ENCODE measurements at places on chromosomes 16 and 17.

- DNase-seq = no peak
These were observed 153.4 kb upstream of the PLCG2 start for GRCh38 chr16:81625544-81626153.

- DNase-seq = no peak
These were observed at the start of gene KIF19 for GRCh38 chr17:74325743-74326379. Gene KIF19, plus strand, starts transcription at chr17:74326226. Its CDS starts 124 bp downstream, at chr17:74326350.

DNA sequence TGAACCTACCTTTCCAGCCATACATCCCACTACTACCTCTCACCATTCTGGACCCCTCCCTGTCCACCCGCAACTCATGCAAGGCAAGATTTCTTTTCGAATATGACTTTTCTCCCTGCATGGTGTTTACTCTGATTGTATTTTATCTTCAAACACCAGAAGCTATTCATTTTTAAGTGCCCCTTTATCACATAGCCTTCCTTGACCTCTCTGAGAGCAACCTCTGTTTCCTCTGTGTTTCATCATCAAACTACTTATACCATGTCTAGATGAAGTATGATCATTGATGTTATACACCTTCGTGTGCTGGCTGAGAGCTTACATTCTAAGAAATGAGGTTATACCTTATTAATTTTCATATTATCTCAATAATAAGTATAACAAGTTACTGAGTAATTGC, 31.8 kb downstream of the SYCE1L start:
- DNase-seq = no peak

- no peak for DNase-seq
These were observed 6.6 kb upstream of the JPH3 start for GRCh38 chr16:87595712-87596111.

GRCh38 chr17:77356109-77356689, 215.4 kb downstream of the SEC14L1 start:
- no peak for DNase-seq

DNA sequence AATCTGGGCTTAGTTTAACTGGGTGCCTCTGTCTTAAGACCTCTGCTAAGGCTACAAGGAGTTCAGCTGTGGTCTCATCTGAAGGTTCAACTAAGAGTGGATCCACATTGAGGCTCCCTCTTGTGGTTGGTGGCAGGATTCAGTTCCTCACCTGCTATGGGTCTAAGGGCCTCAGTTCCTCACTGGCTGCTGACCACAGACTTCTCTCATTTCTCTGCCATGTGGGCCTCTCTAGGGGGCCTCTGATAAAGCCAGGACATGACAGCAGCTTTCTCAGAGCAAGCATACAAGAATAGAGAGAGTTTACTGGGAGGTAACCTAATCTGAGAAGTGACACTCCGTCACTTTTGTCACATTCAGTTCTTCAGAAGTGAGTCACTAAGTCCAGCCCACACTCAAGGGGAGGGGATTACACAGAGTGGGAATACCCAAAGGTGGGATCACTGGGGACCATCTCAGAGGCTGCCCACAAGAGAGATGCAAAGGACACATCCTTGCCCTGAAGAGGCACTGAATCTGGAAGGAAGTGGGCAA, 19.2 kb upstream of the ABAT start:
- DNase-seq = no peak

DNA sequence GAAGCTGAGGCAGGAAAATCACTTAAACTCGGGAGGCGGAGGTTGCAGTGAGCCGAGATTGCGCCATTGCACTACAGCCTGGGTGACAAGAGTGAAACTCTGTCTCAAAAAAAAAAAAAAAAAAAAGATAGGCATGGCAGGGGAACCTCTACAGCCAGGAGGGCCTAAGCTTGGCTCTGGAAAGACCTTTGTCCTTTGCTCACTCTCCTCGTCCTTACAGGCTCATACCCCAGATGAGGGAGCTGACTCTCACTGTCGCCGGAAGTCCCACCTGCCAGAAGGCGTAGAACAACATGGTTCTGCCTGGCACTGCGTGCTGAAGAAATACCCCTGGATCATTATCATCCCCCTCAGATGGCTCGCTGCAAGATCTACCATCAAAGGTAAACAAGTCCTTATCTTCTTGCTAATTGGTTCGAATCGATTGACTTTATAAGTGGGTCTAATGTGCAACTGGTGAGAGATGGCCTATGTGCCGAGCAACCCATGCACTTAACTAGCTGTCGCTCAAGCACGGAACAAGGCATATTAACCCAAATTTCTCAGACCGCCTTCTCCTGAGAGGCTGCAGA, 29.7 kb downstream of the RTN4RL1 start:
- DNase-seq = no peak

DNA sequence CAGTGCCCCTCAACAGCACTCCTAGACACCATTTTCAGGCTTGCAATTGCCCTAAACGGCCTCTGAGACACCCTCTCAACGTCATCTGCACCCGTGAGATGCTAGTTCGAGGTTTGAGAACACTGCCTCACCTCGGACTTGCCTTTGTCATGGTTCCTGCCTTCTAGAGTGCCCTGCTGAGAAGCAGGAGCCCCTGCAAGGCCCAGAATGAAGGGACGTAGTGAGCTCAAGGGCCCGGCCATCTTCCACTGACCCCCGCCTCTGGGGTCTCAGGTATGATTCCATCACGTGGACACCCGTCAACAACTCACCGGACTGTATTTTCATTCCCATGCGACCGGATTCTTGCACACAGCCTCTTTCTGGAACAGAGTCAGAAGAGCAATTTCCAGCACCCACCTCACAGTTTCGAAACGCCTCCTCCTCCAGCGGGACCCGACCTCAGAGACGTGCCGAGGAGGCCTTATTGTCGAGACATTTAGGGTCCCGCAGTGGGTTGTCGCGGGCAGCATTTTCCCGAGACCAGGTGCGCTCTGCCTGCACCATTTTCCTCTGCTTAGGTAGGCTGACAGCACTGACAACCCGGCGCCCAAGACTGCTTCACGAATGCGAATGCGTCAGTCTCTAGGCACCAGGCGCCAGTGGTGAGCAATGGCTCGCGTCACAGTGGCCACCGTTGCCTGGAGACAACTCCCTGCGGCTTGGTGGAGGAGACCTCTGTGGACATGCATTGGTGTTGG, 999.9 kb downstream of the KCNJ18 start:
- no peak for DNase-seq

GRCh38 chr17:66509926-66510325, 207.5 kb downstream of the PRKCA start:
- DNase-seq = no peak
